ENCODE measurements at places on chromosomes 3 and 15.
A peak's percentile ranks its signal among the peaks of the same experiment; 100 is the strongest.

DNA sequence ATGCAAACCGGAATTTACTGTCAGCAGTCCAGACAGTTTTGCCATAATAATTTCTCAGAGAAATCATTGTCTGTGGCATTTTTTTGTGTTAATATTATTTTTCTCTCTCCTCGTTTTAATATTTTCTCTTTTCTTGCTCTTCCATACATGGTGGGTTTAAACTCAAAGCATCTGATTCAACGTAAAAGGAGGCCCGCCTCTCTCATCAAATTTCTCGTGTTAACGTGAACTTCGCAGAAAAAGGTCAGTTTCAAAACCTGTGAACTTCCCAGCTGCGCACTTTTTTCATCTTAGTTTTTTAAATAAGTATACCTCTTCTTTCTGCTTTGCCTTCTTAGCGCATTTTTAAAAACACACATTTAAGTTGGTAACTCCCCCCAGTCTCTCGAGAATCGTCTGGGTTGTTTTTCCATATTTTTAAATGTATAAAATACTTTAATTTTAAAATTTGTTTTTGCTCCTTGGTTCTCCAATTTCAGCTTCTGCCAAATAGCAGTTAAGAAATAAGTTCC, 9.1 kb downstream of the SHOX2 start:
- DNase-seq = no peak

GRCh38 chr3:14461748-14462324, 59.4 kb downstream of the SLC6A6 start:
- DNase-seq = peak; percentile 40

DNA sequence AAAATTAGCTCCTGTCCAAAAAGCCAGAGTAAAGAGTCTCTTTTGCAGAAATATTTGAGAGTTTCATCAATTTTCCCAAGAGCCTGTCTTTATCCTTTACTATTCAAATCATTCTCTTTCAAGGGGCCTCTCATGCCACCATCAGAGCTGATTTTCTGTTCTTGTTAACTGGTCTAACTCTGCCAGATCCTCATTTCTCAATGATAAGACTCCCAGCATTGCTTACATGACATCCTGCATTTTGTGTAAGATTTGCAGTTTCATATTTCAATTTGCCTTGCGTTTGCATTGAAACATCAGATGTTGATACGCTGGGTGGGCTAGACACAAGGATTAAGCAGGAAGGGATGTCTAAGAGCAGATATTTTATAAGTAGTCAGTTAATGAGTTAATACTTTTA, 228.7 kb downstream of the TBL1XR1 start:
- no peak for DNase-seq

DNA sequence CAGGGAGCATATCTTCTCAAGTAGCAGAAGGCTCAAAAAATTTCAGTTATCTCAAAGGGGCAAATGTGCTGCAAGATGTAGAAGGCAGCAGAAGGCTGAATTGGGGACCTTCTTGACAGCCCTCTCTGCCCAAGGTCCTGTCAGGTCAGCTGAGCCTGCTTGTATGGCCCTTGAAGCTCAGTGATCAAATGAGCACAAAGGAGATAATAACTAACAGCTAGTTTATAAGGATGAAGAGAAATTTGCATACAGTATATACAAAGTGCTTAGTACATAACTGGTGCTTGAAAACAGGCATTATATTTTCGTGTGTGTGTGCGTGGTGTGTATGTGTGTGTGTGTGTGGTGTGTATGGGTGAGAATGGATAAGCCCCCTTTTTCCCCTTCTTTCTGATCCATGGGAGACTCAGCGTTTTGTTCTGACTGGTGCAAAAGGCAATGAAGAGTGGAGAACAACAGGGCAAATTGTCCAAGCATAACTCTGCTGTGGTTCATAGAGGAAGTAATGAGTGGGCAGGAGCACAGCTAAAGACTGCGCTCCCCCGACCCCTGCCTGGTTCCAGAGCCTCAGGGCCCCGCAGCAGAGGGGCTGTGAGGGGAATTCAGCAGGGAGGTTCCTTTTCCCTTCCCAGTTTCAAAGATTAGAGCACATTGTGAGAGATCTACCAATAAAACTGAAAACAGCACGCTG, 356.8 kb upstream of the NR2F2 start:
- DNase-seq = no peak

GRCh38 chr3:136186846-136187245, 9.3 kb downstream of the MSL2 start:
- DNase-seq = no peak

- DNase-seq = no peak
Measured at GRCh38 chr3:141844108-141844507, 32.3 kb upstream of the ATP1B3 start.

DNA sequence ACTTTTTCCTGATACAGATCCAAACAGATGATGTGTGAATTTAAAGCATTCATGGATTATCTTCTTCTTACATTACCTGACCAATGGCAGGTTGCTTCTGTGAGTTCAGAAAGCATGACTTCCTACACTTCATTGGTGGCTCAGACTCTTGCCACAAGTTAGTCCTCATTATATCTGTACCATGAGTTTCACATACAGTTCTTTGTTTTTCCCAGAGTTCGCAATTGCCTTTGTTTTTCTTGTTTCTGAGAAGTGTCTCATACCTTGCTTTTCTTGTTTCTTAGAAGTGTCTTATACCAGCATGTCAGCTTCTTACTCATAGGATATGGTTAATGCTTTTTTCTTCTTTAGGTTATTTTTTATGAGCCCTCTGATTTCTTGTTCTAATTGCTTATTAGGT, 133.8 kb upstream of the TLE3 start:
- no peak for DNase-seq

- no peak for DNase-seq
Measured at GRCh38 chr3:58116161-58116955, 94.4 kb downstream of the DNASE1L3 start.

DNA sequence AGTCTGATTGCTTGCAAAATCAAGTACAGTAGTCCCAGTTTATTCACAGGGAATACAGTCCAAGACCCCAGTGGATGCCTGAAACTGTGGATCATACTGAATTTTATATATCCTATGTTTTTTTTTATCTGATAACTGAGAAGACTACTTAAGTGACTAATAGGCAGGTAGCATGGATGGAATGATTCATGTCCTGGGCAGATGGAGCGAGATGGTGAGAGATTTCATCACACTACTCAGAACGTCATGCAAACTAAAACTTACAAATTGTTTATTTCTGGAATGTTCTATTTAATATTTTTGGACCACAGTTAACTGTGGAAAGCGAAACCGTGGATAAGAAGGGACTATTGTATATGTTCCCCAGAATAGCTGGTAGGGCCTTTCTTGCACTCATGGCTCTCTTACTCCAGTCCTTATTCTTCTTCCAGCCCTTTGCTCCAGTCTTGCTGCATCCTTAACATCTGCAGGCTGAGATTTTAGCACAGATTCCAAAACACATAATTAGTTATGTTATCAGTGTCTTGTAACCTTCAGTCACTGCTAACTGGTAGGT, 290.0 kb downstream of the ADAMTSL3 start:
- DNase-seq = no peak

GRCh38 chr15:90619939-90620338, 90.2 kb downstream of the CRTC3 start:
- DNase-seq = peak; percentile 22

GRCh38 chr3:9324944-9325343, 37.9 kb upstream of the THUMPD3 start:
- DNase-seq = no peak

- DNase-seq = no peak
Measured at GRCh38 chr3:62374341-62375218, 1.2 kb upstream of the FEZF2 start.

- DNase-seq = no peak
Measured at GRCh38 chr3:66181764-66182163, 39.0 kb upstream of the SLC25A26 start.

- no peak for DNase-seq
Measured at GRCh38 chr3:37097776-37098175, 76.6 kb downstream of the LRRFIP2 start.

DNA sequence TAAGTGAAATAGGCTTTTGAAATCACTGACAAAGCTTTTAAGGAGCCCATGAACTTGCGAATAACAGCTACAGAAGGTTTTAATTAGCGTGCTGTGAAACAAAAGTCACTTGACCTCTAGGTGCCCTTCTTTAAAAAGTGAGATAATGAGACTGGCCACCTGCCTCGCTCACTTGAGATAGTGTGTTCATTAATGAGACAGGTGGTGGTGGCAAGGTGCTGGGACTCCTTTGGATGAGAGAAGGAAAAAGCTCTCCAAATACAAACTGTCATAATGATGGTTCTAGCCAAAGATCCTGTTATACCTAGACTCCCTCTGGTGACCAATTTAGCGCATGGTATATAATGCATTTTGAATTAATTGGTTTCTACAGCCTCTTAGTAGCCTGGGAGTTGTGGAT, 22.7 kb upstream of the IREB2 start:
- DNase-seq = no peak

DNA sequence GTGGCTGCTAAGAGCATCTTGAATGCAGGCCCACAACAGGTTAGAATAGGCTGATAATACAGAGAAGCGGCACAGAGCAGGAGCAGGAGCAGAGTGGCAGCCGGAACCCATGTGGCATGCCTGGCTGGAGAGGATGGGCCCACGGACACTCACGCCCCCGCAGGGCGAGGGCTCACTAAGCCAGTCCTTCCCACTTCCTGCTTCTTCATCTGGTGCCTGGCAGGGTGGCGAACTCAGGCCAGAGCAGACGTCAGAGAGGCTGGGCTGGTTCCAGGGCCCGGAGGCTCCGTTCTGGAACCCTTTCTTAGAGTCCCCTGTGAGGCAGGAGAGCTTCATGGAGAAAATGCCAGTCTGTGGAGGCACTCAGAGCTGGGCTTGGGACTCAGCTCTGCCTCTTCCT, 195.1 kb downstream of the NTRK3 start:
- no peak for DNase-seq

DNA sequence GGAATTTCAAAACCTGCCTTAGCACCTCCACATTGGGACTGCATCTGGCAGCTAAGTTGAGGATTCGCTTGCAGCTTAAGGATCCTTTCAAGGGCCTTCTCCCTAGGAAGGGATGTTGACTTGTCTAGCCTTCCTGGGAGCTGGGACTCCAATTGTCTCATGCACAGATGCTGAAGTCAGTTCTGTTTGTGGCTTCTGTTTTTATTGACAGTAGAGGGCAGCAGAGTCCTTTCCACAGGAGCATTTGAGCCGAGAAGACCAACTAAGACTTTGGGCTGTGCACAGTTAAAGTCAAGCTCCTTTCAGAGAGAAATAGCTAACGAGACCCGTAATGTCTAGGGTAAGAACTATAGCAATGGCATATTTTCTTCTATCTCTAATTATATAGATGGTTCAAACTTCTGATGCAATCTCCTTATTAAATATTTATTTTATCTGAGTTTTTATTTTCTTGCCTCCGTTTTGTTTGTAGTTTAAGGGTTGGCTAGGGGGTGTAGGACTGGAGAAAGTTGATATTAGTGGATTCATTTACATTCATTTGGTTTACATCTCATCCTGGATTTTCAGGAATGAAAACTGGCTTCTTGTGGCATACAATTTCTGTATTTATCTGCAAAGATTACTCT, 59.7 kb upstream of the KBTBD8 start:
- peak; percentile 42 for DNase-seq

DNA sequence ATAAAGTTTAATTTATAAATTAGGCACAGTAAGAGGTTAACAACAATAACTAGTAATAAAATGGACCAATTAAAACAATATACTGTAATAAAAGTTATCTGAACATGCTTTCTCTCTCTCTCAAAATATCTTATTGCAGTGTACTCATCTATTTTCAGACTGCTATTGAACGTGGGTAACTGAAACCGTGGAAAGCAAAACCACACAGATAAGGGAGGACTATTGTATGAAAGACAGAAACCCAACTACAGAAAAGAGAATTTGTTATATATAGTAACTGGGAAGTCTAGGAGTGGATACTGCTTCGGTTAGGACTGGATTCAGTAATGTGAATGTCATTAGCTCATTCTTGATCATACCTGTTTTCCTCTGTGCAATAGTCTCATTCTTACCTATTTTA, 119.3 kb upstream of the DAZL start:
- DNase-seq = no peak

GRCh38 chr15:67884514-67885174, 44.8 kb upstream of the RNU6-1 start:
- peak; percentile 68 for DNase-seq

DNA sequence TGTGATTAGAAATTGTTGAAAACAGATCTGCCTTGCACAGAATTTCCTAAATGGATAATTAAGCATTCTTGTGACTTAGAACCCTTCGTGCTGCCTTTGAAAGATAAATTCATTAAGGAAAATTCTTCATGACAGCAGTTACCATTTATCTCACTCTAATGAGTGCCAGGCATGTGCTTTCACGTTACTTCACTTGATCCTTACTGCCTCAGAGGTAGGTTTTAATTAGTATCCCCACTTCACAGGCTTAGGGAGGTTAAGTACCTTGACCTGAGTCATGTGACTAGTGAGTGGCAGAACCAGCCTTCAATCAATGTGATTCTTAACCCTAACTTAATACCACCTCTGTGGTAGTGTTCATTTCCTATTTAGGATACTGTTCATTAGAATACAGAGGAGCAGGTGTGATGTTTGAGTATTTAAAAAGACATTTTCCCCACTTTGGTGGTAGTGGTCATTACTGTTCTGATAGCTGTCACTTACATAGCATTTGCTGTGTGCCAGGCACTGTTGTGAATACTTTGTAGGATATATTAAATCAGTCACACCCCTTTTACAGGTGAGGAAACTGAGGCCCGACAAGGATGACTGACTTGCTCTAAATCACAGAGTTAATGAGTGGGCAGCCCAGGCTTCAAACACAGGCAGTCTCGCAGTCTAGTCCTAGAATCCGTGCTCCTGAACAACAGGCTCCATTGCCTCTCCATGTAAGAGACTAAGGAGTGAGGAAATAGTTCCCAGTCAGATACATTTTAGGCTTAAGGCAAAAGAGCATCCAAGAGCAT, 57.9 kb downstream of the RLBP1 start:
- no peak for DNase-seq

DNA sequence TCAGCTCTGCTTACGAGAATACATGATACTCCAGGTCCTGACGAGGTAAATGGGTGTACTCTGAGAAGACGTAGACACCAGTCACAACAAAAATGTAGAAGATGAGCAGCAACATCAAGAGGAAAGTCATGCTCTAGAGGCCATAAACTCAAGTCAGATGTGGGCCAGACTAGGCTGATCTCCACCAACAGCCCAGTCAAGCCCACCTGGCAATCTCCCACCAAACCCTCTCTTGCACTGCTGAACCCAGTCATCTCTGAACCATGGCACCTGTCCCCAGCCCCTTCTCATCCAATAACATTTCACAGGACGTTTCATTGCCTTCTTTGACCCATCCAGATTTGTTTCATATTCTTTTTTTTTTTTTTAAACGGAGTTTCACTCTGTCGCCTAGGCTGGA, 10.8 kb upstream of the PDIA3 start:
- DNase-seq = no peak

DNA sequence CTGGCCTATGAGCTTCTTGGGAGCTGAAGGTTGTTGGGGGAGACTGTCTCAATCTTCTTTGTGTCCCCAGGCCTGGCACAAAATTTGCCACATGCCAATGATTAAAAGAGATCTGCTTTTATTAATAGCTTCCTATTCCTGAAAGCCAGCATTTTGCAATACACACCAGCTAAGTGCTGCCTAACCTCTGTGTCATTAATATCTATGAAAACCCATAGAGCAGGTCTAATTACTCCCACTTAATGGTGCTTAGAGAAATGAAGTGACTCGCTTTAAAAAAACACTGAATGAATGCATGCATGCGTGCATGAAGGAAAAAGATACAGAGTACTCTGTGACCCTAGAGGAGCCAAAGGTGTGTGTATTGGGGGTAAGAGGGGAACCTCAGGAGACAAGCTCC, 55.0 kb downstream of the SLC6A1 start:
- no peak for DNase-seq

GRCh38 chr15:79442911-79443310, 10.8 kb downstream of the MINAR1 start:
- DNase-seq = no peak
